Lung (tissue), 17 donors: ENCODE measurements at places on chromosomes 5 and 9. TPM values are rescaled to one million over a fixed set of nuclear protein-coding genes. Genes with fewer than 3 reads are reported as not detected.

CCDC180 gene
- 34.3 TPM for total RNA-seq

- H3K27ac ChIP-seq, result no peak overlapping the region
- no peak for DNase-seq
- H3K4me3 ChIP-seq, result no peak overlapping the region
- H3K27me3 ChIP-seq, result no peaks in the 10 kb centered on the region
- no peaks in the 10 kb centered on the region for H3K4me1 ChIP-seq
Observed at GRCh38 chr9:130034570-130034969, 8.4 kb downstream of the FNBP1 start.

DNA sequence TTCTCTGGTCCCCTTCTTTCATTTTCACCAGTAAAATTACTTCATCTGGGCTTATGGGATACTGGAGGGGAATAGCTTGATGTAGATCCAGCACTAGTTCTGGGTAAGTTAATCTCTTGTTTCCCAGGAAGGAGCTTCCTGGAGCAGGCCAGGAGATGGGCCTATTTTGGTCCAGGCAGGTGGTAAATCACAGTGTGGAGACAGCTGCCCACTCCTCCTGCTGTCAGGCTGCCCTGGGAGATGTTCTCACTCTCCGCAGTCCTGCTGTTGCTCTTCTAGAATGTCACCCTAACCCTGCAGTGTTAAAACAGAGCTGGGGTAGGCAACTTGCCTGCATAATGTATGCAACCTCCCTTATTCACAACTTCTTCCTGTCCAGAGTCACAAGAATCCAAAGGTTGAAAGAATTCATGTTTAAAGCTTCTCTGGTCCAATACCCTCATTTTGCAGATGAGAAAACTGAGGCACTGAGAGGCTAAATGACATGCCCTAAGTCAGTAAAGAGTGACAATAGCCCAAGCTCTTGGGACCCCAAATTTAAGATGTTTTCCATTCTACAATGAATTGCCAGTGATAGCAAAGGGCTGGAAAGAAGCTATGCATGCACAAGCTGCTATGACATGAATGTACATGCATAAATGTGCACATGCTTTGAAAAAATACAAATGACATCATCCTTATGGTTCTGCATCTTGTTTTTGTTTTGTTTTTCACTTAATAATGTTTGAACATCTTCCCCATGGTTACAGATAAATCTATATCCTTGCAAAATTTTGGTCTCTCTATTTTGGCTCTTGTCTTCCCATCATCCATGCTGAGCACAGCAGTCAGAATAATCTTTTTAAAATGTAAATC lies 71.8 kb upstream of the ADRA1B start:
- H3K36me3 ChIP-seq, result no peaks in the 10 kb centered on the region
- H3K27ac ChIP-seq, result no peak overlapping the region
- DNase-seq, result no peak
- no peaks in the 10 kb centered on the region for H3K27me3 ChIP-seq
- no peaks in the 10 kb centered on the region for H3K4me1 ChIP-seq
- no peak overlapping the region for H3K4me3 ChIP-seq

ADAMTS16 gene
- total RNA-seq, result 0.09 TPM

GNE gene
- 18.4 TPM for total RNA-seq

DNA sequence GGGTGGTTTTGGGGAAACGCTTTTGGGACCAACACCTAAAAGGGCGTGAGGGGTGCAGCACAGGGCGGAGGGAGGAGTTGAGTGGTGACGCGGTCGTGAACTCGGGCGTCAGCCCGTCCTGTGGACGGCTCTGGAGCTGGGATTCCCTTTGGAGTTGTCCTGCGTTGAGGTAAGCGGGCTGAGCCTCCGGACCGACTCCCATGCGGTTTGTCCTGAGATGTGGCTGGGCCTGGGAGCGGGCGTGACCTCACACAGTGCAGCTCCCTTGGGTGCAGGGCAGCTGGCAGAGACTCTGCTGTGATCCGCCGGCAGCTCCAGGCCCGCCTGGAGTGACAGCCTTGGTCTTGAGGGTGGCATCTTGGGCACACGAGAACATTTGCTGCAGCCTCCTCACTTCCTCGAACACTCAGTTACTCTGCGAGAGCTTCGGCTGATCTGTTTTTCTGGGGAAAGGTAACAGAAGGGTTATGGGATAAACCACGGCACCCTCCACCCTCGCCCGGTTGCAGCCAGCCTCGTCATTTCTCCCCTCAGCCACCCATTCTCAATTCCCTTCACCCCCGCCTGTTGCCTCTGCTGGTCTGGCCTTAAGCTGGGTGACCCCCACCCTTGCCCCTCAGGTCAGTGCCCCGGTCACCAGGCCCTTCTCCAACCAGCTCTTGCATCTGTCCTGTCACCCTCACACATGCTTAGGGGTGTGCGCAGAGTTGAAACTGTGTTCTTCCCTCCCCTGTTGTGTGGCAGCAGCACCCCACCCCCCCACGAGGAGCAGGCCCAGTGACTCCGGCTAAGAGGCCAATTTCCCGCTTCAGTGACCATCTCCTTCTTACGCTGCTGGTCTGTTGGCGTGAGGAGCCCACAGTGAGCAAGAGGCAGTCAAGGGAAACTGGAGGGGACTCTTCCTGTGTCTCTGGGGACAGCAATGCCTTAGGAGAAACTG lies 94.2 kb upstream of the COL5A1 start:
- no peaks in the 10 kb centered on the region for H3K27me3 ChIP-seq
- H3K36me3 ChIP-seq, result no peaks in the 10 kb centered on the region
- DNase-seq, result no peak
- no peak overlapping the region for H3K4me3 ChIP-seq
- H3K27ac ChIP-seq, result no peak overlapping the region

DNA sequence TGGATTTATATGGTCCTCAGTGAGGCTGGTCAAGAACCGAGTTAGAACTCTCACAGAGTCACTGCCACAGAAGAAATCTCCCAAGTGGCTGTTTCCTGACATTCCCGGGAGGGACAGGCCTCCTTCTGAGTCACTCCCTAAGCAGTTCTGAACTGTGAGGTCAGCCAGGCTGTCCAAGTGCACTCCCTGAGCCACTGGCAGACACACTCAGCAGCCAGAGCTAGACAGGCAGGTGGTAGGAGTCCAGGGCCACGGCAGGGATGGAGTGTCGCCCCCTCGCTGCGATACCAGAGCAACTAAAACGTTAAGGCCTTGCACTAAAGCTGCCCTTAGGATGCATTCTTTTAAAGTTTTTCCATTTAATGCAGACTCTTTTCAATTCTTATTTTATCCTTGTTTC lies 3.4 kb downstream of the IL4 start:
- no peaks in the 10 kb centered on the region for H3K4me1 ChIP-seq
- H3K27me3 ChIP-seq, result no peaks in the 10 kb centered on the region
- no peak overlapping the region for H3K27ac ChIP-seq
- no peaks in the 10 kb centered on the region for H3K36me3 ChIP-seq
- DNase-seq, result no peak
- H3K4me3 ChIP-seq, result no peak overlapping the region

MYMK gene
- not detected for total RNA-seq
